CD4-positive, alpha-beta T cell (primary cell): ENCODE measurements at places on chromosomes 1 and 21. TPM values are rescaled to one million over a fixed set of nuclear protein-coding genes. Genes with fewer than 3 reads are reported as not detected.

DNA sequence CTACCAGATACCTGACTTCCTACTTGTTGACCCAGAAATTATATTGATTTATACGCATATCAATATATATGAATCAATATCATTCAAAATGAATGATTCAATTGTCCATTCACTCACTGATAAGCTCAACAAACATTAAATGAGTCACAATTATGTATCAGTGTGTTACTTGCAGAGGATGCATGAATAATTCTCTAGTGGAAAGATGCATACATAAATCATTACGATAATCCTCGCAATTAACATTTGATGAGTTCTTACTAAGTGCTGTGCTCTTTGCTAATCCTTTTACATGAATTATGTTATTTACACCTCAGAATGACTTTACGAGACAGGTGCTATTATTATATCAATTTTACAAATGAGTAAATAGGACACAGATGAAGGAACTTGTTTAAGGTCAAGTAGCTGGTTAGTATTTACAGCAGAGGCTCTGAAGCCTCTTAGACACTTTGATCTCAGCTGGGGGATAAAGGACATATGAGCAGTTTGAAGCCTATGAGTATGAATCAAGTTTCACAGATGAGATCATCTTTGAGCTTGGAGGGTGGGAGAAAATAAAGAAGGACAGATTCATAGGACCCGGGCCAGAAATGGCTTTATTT is 112.8 kb upstream of the ADAMTS5 start:
- H3K27me3 ChIP-seq: no peaks in the 10 kb centered on the region
- no peak overlapping the region for H3K27ac ChIP-seq
- no peak for DNase-seq
- H3K4me1 ChIP-seq: no peaks in the 10 kb centered on the region

DNA sequence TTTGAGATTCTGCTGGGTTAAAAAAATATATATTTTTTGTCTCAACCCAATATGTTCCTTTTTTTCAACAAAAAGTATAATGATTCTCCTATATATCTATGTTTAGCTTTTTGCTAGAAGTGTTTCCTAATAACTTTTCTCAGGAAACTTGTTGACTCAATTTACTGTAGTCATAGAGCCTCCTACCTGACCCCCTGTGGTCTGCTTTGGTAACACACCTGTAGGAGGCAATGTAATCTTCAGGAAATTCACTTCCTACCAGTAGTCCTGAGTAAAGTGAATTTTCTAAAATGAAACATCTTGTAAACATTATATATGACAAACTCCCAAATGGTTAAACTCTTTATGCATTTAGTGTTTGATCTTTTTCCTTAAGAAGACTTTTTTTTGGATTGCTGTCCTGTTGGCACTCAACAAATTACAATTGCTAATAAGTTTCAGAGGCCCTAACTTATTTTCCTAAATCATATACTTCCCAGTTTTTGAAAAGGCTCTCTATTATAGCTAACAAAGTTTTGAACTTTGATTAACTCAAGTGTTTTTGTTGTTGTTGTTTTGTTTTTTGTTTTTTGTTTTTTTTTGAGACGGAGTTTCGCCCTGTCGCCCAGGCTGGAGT is 118.3 kb downstream of the OLFML2B start:
- H3K27ac ChIP-seq: no peak overlapping the region
- H3K4me3 ChIP-seq: no peak overlapping the region
- DNase-seq: no peak
- no peaks in the 10 kb centered on the region for H3K4me1 ChIP-seq

Gene AP4B1
- 48.0 TPM for total RNA-seq

DNA sequence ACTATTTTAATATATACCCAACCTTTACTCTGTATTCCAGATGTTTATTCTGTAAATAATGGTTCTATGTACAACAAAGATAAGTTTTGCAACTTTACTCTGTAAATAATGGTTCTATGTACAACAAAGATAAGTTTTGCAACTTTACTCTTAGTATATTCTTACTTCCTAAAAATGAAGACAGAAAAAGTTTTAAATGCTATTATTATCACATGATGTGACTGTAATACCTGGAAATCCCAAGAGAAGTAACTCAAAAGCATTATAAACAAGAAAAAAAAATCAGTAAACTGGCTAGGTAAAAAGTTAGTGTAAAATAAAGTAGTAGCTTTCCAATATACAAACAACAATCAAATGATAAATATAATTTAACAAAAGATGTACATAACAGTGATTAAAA is 18.5 kb upstream of the EXO1 start:
- no peak overlapping the region for H3K27ac ChIP-seq
- H3K4me3 ChIP-seq: no peak overlapping the region
- no peak for DNase-seq
- no peaks in the 10 kb centered on the region for H3K4me1 ChIP-seq
- H3K36me3 ChIP-seq: no peaks in the 10 kb centered on the region
